ENCODE measurements at places on chromosomes 1 and 21.
A peak's percentile ranks its signal among the peaks of the same experiment; 100 is the strongest.

- no peak for DNase-seq
Observed at GRCh38 chr1:193685986-193686385, 499.6 kb upstream of the B3GALT2 start.

GRCh38 chr21:36079010-36079649, 9.3 kb downstream of the CBR1 start:
- DNase-seq = no peak

DNA sequence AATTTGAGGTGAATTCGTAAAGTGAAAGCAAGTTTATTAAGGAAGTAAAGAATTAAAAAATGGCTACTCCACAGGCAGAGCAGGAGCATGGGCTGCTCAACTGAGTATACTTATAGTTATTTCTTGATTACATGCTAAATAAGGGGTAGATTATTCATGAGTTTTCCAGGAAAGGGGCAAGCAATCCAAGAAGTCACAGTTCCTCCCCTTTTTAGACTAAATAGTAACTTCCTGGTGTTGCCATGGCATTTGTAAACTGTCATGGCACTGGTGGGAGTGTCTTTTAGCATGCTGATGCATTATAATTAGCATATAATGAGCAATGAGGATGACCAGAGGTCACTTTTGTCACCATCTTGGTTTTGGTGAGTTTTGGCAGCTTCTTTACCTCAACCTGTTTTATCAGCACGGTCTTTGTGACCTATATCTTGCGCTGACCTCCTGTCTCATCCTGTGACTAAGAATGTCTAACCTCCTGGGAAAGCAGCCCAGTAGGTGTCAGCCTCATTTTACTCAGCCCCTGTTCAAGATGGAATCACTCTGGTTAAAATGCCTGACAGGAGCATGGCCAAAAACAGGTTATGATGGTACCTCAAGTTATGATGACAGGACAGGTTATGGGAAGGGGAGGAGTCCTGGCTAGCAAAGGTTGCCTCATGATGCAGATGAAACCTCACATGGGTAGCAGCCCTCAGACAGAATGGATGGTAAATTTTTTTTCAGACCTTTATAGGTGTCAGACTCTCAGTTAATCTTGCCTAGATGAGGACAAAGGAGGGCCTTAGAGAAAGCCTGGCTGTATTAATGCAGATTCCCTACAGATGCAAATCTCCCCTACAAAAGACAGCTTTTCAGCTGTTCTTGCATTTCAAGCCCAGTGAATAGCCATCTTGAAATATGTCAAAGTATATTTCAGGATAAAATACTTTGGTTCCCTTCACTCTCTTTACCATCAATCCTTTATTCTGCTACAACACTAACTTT, 49.7 kb downstream of the SIPA1L2 start:
- DNase-seq = no peak

DNA sequence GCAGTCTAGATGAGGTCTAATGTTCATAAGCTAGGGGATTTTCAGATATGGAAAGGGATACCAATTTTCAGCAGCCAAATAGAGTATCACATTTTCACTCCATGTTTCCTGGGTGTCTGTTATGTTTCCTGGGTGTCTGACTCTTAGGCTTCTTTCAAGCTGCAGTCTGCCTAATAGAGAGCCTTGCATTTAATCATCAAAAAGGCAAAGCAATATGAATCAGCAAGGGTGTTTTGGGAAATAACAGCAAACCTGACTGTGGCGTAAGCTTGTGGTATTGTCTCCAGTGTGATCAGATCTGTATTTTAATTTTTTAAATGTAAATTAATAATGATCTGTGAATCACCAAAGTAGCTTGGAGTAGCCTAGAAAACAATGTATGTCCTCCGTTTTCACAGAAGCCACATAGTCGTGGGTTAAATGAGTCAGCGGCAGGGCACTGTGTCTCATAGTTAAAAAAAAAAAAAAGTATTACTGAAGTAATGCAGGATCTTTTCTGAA, 10.4 kb downstream of the LGALS8 start:
- no peak for DNase-seq

DNA sequence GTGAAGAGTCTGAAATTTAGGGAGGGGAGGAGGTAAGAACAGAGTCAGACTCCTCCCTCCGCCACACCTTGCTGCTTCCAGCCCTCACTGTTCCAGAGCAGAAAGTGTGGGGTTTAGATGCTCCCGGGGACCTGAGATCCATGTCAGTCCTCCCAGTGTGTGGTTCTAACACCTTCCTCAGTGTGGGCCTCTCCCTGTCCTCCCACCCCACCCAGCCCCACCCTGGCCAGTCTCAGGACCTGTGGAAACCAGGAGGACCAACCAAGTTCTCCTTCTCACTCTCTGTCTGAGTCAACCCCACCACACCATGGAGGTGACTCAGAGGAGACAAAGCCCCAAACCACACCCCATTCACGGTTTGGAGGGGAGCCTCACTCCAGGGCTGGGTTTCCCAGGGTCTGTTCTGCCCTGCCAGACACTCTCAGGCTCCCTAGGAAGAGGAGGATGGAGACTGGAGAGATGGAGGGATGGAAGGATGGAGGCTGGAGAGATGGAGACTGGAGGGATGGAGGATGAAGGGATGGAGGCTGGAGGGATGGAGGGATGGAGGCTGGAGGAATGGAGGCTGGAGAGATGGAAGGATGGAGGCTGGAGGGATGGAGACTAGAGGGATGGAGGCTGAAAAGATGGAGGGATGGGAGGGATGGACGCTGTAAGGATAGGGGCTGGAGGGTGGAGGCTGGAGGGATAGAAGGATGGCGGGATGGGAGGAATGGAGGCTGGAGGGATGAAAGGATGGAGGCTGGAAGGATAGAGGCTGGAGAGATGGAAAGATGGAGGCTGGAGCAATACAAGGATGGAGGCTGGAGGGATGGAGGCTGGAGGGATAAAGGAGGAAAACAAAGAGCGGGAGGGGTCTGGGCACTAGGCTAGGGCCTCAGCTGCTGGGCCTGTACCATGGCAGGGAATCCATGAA, 100.9 kb upstream of the RUNX3 start:
- DNase-seq = peak; percentile 66

- no peak for DNase-seq
Observed at GRCh38 chr1:36773827-36774541, 260.3 kb downstream of the GRIK3 start.

- DNase-seq = no peak
Observed at GRCh38 chr1:179815641-179816040, 62.0 kb downstream of the TOR1AIP2 start.

GRCh38 chr1:30562559-30562958, 160.8 kb downstream of the MATN1 start:
- no peak for DNase-seq

- DNase-seq = no peak
Observed at GRCh38 chr1:56437959-56438358, 141.4 kb downstream of the PLPP3 start.

DNA sequence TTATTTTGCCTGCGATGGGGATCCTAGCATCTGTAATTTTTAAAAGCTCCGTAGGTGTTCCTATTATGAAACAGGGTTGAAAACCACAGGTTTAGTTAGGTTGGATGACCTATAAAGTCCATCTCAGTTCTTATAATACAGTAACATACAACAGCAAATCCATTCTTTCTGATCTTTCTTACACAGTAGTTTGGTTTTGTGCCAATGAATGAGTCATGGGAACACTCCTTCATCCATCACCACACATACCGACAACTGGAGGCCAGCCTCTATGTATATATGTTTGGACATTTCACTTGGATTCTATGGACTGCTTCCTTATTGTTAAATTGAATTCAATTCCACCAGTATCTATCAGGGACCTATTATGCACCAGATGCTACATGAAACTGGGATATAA, 118.4 kb upstream of the L1TD1 start:
- no peak for DNase-seq

GRCh38 chr1:202207292-202207691, 13.7 kb downstream of the LGR6 start:
- DNase-seq = no peak

DNA sequence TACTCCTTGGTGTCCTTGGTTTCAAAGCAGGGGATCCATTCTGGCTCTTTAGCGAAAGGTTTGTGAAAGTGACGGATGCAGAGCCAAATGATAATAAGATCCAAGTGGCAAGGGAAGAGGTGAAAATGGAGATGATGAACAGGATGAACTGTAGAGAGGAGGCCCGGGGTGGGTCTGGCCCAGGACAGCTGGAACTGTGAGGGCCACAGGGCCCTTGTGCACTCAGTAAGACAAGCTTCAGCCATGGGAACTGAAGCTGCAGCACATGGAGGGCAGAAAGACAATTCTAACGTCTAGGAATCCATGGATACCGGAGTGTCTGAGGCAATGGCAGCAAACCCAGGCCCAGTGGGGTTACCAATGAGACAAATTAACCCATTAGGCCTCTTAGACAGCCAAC, 4.8 kb downstream of the KCNA2 start:
- no peak for DNase-seq

GRCh38 chr1:224747578-224747977, 131.5 kb downstream of the CNIH3 start:
- no peak for DNase-seq

DNA sequence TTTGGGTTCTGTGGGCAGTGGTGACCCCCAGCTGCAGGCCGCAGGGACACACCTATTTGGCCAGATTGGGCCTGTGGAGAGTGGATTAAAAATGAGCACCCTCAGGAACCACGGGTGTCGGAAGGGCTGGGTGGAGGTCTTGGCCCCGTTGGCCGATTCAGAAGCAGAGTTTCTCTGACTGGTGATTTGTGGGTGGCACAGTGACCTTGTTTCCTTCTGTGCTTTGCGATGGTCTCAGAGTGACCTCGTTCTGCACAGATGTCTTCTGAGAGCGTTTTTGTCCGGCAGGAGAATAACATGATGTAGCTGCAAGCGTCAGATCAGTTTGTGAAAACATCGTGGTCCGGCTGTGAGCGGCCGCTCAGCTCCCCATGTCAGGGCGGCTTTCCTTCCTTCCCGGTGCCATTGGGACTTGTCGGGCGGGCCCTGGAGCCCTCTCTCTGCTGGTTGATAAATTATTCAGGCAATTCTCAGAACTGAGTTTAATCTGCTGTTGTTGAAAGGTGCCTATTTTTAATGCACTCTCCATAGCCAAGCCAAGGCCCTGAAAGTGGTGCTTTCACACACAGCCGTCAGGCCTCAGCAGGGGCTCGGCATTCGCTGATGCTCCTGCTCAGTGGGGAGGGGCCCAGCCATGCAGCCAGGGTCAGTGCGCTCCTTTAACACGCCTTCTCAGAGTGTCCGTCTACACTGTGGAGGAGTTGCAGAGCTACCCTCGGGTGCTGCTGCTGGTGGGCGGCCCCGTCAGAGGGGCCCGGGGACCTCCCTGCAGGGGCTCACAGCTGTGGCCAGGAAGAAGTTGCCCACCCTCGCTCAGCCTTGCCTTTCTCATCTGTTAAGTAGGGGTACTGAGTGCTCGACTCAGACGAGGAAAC, 26.8 kb downstream of the TRPM2 start:
- DNase-seq = no peak

- no peak for DNase-seq
Observed at GRCh38 chr1:44266400-44267344, 53.4 kb downstream of the DMAP1 start.

- DNase-seq = no peak
Observed at GRCh38 chr1:29556657-29557056, 320.3 kb downstream of the PTPRU start.

GRCh38 chr1:236819856-236820255, 24.8 kb downstream of the MTR start:
- DNase-seq = no peak

DNA sequence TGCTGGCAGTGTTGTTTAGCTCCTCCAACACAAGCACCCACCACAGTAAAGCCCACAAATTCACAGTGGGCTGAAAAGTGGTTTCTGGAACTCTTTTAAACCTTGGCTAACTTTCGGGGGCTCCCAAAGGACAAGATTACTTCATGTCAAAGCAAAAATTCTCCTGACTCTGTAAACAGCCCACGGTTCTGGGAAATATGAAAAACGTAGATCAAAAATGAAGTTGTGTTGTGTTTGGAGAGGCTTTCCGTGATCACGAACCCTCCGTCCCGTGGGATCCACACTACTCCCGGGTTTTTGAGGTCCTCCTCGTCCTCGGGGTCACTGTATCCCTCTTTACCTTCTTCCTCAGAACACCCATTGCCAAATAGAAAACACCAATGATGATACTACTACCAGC, 159.0 kb upstream of the RUNX1 start:
- DNase-seq = no peak

DNA sequence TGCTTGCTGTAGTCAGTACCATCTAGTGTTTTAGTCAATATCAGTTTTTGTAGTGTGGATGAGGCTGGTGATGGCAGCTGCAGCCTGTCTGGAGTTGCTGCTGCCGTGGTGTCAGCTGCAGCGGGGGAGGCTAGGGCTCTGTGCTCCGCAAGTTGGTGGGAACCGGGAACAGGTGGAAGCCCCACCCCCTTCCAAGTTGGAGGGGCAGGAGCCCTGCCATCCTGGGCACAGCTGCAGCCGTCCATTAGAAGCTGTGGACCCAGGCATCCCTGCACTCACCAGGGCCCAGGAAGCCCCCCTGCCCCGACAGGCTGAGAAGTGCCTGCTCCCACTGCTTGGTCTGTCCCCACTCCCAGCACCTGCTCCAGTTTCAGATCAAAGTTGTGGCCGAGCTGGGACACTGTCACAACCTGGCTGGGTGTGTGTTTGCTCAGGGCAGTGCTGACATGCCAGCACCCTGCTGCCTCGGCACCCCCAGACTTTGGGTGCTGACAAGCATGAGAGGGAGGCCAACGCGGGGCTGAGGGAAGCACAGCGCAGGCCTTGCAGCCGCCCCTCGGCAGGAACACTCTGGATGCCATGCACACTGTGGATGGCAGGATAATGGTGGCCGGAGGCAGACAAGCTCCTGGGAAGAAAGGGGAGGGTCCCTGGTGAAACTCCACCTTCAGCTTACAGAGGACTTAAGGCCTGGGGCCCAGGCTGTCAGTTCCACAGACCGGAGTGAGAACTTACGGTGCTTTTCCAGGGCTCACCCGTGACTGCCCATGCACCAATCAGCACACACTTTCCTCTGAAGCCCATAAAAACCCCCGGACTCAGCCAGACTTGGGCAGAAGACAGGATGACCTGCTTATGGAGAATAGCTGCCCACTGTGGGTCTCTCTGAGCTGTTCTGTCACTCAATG, 86.9 kb downstream of the ADARB1 start:
- DNase-seq = no peak

- DNase-seq = no peak
Observed at GRCh38 chr1:15577691-15578090, 7.2 kb downstream of the AGMAT start.

DNA sequence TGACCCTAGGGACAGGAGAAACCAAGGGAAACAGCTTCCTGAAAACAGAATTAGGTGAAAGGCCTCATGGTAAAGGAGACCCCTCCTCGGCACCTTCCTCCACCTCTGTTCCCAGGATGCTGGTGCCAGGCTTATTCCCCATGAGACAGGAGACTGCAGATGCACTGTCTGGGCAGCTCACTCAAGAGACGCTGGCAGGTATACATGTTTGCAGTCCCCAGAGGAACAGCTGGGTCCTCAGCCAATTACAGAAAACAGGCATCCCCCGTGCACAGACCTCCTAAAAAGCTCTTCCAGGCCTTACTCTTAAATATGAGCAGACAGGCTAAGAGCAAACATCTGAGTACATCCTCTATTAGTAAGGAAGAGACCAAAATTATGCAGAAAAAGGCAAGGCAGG, 6.5 kb downstream of the CCSAP start:
- no peak for DNase-seq

GRCh38 chr1:91609551-91609950, 108.9 kb downstream of the CDC7 start:
- no peak for DNase-seq

- DNase-seq = no peak
Observed at GRCh38 chr1:156246781-156247459, 936 bp downstream of the PAQR6 start.

GRCh38 chr1:230975636-230976035, 3.0 kb downstream of the TTC13 start:
- no peak for DNase-seq

- DNase-seq = no peak
Observed at GRCh38 chr1:172211221-172211620, 209.3 kb upstream of the C1orf105 start.

All from activated gamma-delta T cell treated with anti-CD3 and anti-CD28 coated beads, Interleukin-2, amount 50 U/mL, for 16 hours (primary cell).